ENCODE measurements at places on chromosomes 11 and 22.

DNA sequence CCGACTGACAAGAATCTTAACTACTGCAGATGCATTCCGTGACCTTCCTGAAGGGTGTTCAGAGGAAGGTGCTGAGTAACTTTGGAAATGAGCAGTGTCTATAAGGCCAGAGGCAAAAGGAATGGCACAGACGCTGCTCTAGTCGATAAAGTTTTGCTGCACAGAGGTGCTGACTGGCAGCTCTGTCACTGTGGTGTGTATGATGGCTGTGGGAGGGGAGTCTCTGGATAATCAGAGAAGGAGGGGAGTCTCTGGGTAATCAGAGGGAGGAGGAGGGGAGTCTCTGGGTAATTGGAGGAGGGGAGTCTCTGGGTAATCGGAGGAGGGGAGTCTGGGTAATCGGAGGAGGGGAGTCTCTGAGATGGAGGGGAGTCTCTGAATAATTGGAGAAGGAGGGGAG, 18.4 kb downstream of the PTDSS2 start:
- DNase-seq, result no peak

DNA sequence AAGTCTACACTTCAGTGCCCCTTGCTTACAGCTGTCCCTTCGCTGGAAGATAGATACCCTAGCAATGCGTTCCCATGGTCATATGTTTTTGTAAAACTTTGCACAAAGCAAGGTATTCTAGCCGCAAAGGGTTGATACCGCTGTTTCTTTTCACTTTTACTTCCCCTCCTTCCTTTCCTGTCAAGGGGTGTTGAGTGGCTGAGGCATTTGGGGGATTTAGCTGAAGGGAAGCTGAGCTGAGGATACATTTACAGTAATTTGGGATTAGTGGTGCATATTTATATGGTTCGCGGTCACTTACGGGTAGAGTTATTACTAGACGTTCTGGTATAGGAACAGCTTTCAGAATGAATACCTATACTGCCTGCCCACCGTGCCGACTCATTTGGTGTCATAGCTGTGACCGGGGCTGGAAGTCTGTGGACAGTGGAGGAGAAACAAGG, 86.9 kb upstream of the WNT11 start:
- no peak for DNase-seq

- no peak for DNase-seq
These were observed 7.2 kb upstream of the HBD start for GRCh38 chr11:5241458-5241857.

DNA sequence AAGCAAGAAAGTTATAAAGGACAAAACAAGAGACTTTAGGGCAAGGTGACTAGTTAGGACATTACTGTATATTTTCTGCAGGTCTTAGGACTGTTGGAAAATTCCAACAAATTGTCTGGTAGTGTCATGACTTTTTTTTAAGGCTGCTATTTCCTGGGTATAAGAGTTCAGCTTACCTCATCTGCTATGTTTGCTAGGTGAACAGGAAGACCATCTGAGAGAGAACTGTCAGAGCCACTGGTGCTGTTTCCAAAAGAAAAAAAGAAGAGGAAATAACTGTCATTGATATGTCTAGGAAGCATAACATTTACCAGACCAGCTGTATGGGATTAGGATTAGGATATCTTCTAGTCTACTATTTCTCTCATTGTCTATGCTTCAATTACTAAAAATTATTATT, 26.3 kb upstream of the MTCH2 start:
- DNase-seq, result no peak

- no peak for DNase-seq
These were observed 21.6 kb upstream of the PEX26 start for GRCh38 chr22:18056161-18056666.

- no peak for DNase-seq
These were observed 46.9 kb upstream of the PICALM start for GRCh38 chr11:86115542-86116385.

- no peak for DNase-seq
These were observed 33.9 kb downstream of the CCDC83 start for GRCh38 chr11:85889108-85889507.

DNA sequence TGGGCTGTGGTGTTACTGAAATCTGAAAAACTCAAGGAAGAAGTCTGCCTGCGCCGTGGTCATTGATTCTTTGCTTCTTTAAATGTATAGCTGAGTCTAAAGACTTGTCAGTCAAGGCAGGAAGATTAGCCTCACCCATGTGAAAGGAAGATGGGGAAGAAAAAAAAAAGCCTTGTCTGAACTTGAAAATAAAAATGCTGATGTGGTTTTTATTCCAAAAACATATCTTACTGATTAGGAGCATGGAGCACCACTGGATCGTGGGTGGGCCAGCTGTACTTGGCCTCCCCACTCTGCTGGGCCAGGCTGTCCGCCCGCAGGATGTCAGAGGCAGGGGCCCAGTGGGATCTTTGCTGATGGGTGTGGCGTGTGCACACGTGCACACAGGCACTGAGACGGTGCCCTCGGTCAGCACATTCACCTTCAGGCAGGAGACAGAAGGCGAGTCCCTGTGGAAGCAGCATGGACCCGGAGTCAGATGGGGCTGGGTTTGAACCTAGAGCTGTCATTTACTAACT, 111.9 kb downstream of the WNT7B start:
- no peak for DNase-seq

DNA sequence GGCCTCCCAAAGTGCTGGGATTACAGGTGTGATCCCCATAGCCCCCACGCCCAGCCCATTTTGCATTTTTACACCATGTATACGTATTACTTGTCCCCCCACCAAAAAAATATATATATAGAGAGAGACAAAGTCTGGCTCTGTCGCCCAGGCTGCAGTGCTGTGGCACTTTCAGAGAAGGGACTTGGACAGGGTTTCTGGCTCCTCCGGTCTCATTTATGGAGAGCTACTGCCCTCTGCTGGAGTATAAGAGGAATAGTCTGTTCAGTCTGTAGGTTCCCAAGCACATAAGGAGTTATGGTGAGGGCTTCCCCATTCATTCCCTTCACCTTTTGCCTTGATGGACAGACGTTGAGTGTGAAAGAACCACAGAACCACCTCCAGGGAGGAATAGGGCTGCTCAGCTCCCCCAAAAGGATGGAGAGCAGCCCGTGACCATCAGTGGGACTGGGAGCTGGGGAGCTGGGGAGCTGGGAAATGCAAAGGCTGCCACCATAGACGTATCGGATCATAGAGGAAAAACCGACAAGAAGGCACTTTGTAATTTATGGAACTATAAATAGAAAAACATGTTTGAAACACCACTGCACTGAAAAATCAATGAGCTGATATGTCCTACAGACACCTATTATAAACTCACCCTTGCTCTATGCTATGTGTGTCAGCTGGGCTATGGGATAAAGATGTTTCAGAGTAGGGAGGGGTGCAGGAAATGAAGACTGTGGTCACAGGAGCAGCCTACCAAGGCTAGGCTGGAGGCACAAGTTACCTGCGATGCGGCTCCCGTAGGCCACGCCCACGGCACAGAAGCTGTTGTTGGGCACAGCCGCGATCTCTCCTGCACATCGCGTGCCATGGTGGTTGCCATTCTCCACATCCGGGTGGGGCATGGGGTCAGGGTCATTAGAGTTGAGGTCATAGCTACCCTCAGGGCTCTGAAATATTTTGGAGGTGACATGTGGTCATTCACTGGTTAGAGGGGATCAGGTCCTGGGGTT, 5.2 kb downstream of the PCSK7 start:
- DNase-seq, result peak; percentile 24

- no peak for DNase-seq
These were observed 23.4 kb downstream of the SYN3 start for GRCh38 chr22:33034753-33035152.

Data from NCI-H1436 treated with DMSO at 0.1 percent for 48 hours (cell line).